IMR-90 (cell line): ENCODE measurements at places on chromosomes 7 and 10. TPM values are rescaled to one million over a fixed set of nuclear protein-coding genes. Genes with fewer than 3 reads are reported as not detected.

The PFKP gene
- 281 and 294 TPM in 2 replicates for total RNA-seq

The EZH2 gene
- total RNA-seq = 13.1 and 16.4 TPM in 2 replicates

The FAM25G gene
- total RNA-seq = not detected in 2 replicates

The ANKRD16 gene
- total RNA-seq = 3.3 and 5.7 TPM in 2 replicates

The TDRD1 gene
- not detected in 2 replicates for total RNA-seq

The DGKB gene
- under 0.01 TPM in 1 of 2 replicates, not detected in the other for total RNA-seq

The SND1 gene
- 246 and 294 TPM in 2 replicates for total RNA-seq

The ZDHHC4 gene
- 40.0 and 58.3 TPM in 2 replicates for total RNA-seq

The WEE2 gene
- not detected in 2 replicates for total RNA-seq

The AGAP9 gene
- 2.5 and 3.2 TPM in 2 replicates for total RNA-seq

The IFIT1B gene
- not detected in 2 replicates for total RNA-seq

The GRID2IP gene
- not detected in 2 replicates for total RNA-seq

The CPVL gene
- not detected in 2 replicates for total RNA-seq

The FAM241B gene
- total RNA-seq = 0.18 and 0.28 TPM in 2 replicates

The HOXA3 gene
- 0.83 and 0.90 TPM in 2 replicates for total RNA-seq

The ACTA2 gene
- 757 and 978 TPM in 2 replicates for total RNA-seq

The VAX1 gene
- total RNA-seq = not detected in 2 replicates

The ZNF467 gene
- total RNA-seq = under 0.01 TPM in 1 of 2 replicates, not detected in the other

The BICC1 gene
- 38.9 and 42.5 TPM in 2 replicates for total RNA-seq

The GPR85 gene
- 5.0 and 5.4 TPM in 2 replicates for total RNA-seq

The GJD4 gene
- not detected in 2 replicates for total RNA-seq

The SAMD9L gene
- 4.1 and 6.4 TPM in 2 replicates for total RNA-seq

The KIF11 gene
- total RNA-seq = 18.3 and 35.0 TPM in 2 replicates

The PGAM2 gene
- not detected in 2 replicates for total RNA-seq

The PLCE1 gene
- 3.9 and 4.5 TPM in 2 replicates for total RNA-seq

The TBC1D12 gene
- 5.4 and 8.1 TPM in 2 replicates for total RNA-seq

The ADD3 gene
- 137 and 212 TPM in 2 replicates for total RNA-seq

The NRCAM gene
- 0.83 and 1.1 TPM in 2 replicates for total RNA-seq

The HHEX gene
- total RNA-seq = 2.3 and 4.4 TPM in 2 replicates

The SPDYE16 gene
- total RNA-seq = not detected in 2 replicates

The SDK1 gene
- 1.1 and 1.6 TPM in 2 replicates for total RNA-seq
